ENCODE measurements at places on chromosomes 3 and 15.

- DNase-seq = no peak
Observed at GRCh38 chr15:62691008-62691407, 351.5 kb upstream of the TPM1 start.

DNA sequence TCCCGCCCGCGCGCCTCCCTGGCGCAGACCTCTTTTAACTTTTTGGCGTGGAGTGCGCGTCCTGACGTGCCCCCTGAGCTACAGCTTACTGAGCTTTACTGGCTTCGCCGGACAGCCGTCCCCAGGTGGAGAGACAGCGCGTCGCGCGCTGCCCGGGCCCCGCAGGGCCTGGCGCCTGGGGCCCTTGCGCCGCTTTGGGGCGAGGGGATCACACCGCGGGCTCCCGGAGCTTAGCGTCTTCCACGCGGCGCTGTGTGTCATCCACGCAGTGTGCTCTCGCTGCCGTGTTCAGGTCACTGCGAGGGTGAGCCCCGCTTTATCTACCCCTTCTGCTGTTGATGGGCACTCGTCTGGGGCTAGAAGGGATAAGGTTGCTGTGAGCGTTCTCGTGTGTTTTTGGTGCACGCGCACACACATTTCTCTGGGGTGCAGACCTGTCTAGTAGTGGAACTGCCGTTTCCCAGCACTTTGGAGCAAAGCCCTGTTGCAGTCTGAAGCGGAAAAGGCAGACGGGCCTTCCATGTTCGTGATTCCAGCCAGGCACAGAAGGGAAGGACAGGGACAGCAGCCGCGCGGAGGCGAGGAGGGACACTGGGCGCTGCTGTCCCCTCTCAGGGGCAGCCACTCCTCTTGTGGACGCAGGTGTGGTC, 33.1 kb upstream of the ALDH1L1 start:
- DNase-seq = no peak

- DNase-seq = no peak
Observed at GRCh38 chr15:29670998-29671981, 151.0 kb downstream of the TJP1 start.

GRCh38 chr15:71743861-71744382, 66.4 kb upstream of the NR2E3 start:
- DNase-seq = peak; percentile 35

GRCh38 chr3:62859203-62859791, 15.9 kb downstream of the CADPS start:
- DNase-seq = no peak

DNA sequence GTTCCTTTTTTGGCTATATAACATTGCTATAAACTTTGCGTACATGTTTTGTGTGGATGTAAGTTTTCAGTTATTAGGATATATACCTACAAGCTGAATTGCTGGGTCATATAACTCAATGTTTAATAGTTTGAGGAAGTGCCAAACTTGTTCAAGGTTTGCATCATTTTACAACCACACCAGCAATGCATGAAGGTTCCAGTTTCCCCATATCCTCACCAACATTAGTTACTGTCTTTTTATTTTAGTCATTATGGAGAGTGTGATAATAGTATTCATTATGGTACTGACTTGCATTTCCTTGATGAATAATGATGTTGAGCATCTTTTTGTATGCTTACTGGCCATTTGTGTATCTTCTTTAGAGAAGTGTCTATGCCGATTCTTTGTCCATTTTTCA, 112.3 kb downstream of the NR1I2 start:
- DNase-seq = no peak

DNA sequence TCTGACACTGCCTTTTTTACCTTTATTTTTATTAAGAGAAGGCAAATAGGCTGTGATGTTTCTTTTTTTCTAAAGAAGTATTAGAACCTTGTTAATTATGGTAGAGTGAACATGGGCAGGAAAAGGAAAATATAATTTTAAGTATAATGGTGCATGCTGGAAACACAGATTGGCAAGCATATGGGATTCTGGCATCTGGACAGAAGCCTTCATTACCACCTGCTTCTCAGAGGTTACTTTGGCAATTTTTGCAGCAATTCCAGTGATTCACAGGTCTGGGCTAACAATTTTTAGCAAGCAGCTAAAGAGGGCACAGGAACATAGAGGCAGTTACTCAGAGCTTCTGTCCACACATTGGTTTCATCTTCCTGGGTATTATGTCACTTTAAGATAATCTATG, 258.3 kb downstream of the DIPK2A start:
- DNase-seq = no peak

- DNase-seq = no peak
Observed at GRCh38 chr3:14509796-14510100, 30.4 kb downstream of the GRIP2 start.

DNA sequence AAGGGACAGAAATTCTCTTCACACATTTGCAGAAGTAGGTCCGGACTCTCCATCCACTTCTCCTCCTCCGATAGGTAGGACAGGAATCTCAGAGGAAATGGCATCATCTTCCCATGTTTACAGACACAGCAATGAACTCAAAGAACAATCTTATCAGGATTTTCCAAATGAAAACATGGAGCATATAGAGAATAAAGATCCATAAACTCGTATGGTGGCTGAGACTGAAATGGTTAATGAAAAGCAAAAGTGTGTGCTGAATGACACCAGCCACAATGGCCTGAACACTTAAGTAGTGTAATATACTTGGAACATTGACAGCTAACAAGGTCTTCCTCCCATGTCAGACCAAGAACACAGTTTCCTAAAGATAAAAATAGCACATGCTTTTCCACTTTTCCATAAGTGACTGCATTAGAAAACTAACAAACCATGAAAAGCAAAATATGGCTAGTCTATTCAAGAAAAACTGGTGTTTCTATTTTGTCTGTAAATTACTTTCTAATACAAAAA, 5.8 kb downstream of the CCRL2 start:
- no peak for DNase-seq

GRCh38 chr3:184058029-184058428, 5.2 kb downstream of the HTR3C start:
- no peak for DNase-seq

DNA sequence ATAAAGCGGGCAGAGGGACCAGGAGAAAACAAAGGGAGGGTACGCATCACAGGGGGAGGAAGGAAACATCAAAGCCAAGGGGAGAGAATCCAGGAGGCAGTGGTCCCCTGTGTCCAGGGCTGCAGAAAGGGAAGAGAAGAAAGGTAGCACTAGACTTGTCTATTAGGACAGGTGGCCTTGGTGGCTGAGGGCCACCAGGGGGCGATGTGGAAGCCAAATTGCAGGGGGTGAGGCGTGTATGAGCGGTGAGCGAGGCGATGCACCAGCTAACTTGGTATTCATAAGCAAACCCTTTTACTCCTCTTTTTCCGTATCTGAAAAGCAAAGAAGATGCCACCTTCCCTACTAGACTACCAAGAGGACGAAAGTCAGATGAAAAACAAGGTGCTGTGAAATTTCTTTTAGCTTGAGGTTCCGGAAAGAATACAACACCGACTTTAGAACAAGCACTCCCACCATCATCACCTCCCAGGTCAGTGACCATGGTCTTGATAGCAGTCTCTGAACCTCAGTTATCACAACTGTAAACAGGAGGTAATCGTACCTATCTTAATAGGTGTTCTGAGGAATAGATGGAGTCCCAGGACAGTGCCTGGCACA, 654.4 kb upstream of the ADAMTS9 start:
- no peak for DNase-seq

DNA sequence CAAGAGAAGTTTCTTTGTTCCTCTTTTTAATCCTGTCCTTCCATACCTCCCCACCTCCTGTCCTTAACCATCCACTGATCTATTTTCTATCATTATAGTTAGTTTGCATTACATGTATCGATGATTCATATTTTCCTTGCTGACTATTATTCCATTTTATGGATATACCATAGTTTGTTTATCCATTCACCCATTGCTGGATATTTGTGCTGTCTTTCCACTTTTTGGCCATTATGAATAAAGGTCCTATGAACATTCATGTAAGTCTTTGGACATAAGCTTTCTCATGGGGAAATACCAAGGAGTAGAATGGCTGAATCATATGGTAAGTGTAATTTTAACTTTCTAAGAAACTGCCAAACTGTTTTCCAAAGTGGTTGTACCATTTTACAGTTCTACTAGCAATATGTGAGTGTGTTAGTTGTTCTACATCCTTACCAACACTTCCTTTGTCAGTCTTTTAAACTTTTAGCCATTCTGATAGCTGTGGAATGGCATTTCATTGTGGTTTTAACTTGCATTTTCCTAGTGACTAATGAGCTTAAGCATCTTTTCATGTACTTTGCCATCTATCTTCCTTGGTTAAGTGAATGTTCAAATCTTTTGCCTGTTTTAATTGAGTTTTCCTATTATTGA, 11.7 kb downstream of the ATP6V1A start:
- DNase-seq = no peak

- DNase-seq = no peak
Observed at GRCh38 chr3:58154626-58155449, 55.9 kb downstream of the DNASE1L3 start.

DNA sequence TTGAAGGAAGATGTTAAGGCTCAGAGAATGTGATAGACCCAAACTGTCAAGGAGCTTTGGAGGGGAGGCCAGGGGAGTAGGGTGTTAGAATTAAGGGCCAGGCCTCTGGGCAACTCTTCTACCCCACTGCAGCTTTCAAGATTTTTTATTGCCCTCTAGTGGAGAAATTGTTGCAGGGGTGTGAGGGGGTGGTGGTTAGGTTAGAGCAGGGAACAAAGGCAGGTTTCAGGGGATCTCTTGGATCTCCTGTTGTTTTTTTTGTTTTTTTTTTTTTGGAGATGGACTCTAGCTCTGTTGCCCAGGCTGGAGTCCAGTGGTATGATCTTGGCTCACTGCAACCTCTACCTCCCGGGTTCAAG, 1.4 kb upstream of the SEC13 start:
- no peak for DNase-seq

- DNase-seq = no peak
Observed at GRCh38 chr3:12829886-12830784, 11.2 kb downstream of the RPL32 start.

DNA sequence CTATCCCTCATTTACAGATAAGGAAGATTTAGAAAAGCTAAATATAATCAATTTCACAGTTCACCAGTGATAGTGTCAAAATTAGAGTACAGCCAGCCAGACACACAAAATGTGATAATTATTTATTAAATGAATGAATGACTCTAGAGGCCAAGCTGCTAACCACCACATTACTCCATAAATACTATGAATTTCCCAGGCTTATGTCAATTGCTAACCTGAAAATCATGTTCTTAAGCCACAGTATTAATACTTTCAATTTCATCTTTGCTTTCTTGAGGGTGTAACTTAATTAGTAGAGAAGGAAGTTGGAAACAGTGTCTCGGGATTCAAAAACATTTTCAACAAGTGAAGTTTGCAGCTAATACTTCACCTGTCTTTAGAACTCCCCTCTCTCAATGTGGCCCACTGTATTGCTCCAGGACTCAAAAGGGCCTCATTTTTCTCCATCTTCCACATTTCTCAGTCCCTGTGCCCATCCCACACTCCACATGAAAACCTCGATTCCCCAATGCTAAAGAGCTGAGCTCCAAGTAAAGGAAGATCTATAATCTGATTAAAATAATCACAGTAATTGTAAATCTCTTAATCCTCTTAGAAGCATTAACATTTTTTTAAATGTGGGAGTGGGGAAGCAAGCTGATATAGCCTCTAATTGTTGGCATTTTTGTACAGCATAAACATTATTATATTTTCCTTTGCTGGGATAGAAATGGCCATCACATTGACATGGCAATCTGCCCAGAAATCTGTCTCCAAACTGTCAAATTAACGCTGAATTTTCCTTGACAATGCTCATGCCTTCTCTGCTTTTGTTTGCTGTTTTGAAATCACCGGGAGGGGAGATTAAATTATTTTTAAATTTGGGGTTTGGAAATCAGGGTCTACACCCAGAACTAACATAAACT, 765.1 kb downstream of the ROBO1 start:
- DNase-seq = no peak

DNA sequence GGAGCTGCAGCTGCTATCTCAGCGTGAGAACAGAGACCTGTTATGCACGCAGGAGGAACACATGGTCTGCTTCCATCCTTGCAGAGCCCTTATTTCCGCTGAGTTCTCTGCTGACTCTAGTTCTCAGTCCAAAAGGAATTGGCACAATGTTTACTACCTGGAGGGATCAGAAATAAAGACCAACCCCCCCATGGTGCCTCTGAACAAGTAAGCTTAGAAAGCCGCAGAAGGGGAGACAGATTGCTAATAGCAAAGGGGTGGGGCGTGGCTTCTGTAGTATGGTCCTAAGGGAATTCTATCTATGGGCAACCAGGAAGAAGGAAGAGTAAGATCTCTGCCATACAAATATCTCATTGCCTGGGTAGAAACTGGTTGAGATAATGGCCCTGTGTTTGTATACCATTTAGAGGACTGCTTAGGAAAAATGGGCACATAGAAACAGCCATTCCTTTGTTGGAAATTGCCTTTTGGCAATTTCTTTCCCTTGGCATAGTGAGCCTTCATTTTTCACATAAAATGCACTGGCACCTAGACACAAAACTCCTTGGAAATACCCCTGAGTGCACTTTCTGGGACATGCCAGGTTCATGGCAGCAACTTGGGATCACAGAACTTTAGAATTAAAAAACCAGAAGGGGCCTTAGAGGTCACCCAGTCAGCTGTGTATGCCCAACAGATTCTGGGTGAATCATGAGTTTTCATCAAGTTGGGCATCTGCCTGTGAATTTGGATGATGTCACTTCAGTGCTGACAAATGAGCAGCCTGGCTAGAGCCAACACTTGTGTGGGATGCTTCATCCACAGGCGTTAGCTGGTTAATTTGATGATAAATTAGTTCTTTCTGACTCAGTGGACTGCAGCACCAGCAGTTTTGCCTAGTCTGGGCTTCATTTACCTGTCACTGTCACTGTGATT, 57.4 kb upstream of the STXBP5L start:
- no peak for DNase-seq

DNA sequence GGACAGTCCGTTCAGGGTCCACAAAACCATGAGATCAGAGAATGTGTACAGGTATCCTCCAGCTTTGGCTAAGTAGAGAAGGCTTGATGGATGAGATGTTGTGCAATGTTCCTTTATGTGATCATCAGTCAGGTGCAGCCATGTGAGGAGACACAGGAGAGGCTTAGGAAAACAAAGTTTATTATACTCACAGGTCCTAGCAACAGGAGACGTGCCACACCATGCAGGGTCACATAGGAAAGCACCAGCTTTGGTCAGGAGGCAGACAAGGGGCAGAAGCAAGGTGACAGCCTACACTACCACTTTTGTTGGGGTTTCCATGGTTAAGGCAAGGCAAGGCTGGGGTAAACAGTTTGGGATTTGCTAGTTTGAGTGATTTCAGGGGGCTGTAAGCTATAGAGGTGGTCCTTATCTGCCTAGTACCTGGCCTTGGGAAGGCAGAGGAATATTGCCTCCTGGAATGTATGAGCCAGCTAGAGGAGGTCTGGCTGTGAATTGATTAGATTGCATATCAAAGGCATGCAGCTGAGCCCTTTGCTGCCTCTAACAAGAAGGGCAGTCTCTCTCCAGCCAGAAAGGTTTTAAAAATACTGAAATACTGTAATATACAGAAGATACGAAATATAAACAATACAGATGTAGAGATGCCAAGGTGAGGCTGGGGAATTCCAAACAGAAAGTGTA, 248.6 kb downstream of the RYR3 start:
- DNase-seq = peak; percentile 56

DNA sequence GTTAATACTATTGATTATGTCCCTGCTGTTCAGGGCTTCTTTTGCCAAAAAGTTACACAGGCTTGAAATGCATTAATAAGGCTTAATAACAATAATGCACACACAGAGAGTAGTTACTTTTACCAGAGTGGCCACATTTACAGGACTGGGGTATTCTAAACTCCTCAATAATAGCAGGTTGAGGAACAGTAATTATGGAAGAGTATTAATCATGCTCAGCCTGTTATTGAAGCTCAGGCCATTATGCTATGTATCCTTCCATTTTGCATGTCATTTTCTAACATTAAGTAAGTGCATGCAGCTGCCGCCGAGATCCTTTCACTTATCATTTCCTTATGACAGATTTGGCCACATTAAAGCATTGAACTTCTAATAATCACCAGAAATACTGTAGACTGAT, 5.7 kb downstream of the ARRDC4 start:
- DNase-seq = no peak
